CD14-positive monocyte (primary cell): ENCODE measurements at places on chromosomes 7 and 10.
A peak's percentile ranks its signal among the peaks of the same experiment; 100 is the strongest.

DNA sequence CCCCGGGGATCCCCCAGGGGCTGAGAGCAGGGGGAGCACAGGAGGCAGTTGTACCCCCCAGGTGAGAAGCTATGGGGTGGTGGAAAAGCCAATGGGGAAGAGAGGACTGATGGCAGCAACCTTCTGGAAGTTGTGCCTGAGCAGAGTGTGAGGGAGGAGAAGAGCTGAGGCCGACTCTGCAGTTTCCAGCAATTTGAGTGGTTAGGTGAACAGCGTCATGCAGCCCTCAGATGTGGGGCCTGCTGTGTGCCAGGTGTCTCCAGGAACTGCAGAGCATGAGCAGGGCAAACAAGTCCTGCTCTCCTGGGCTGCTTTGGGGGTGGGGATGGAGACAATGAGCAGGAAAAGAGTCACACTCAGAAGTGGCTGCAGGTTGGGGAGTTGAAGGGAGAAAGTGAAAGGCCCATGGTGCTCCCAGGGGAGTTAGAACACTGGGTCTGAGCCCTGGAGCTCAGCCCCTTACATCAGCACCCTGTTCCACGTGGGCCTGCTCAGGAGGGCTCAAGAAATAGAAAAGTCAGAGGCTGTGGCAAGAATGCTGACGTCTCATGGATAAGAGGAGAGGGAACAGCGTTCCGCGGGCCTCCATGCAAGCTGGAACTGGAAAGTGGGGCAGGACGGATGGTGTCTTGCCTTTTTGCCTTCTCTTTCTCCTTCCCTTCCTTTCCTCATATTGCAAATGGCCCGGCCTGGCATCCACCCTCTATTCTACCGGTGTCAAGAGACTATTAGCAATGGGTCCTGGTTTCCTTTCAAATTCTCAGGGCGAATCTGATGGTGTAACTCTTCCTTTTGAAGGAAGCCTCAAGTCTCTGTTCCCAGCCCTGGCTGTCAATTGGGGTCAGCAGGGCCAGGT, 4.0 kb upstream of the AFAP1L2 start:
- DNase-seq: no peak

- peak; percentile 32 for DNase-seq
These were observed 54.4 kb downstream of the MCMBP start for GRCh38 chr10:119817991-119818888.

GRCh38 chr10:73537709-73538108, 41.9 kb upstream of the PPP3CB start:
- DNase-seq: no peak

GRCh38 chr10:121078672-121079102, 227.5 kb downstream of the WDR11 start:
- DNase-seq: no peak

DNA sequence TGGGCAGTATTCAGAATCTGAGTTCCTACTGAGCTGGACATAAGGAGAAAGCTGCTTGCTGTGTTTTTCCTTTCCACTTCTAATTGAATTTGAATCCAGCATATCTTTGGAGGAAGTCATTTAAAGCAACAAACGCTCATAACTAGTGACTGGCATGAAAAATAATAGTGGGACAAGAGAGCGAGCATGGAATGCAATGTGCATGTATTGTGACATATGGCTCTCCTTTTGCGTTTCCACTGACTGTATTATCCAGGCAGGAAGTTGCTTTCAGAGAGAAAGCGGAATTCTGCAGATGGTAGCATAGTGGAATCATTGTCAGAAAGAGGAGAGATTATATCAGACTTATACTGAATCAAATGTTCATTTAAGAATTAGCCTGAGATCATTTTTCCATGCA, 368.6 kb downstream of the REEP3 start:
- DNase-seq: no peak

DNA sequence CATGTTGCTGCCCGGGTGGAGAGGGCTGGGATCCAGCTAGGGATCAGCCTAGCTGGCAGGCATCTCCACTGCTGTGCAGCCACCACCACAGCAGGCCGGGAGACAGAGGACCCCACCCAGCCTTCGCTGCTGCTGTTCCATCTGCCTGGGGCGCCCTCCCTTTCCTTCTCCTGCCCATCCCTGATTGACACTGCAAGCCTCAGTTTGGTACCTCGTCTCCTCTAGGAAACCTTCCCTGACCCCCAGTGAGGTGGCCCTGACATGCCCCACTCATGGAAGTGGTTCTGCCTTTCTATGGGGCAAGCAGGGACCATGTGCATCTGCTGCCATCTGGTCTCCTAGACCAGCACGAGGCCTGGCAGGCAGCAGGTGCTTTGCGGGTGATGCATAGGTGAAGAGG, 30.4 kb upstream of the DPYSL4 start:
- no peak for DNase-seq

DNA sequence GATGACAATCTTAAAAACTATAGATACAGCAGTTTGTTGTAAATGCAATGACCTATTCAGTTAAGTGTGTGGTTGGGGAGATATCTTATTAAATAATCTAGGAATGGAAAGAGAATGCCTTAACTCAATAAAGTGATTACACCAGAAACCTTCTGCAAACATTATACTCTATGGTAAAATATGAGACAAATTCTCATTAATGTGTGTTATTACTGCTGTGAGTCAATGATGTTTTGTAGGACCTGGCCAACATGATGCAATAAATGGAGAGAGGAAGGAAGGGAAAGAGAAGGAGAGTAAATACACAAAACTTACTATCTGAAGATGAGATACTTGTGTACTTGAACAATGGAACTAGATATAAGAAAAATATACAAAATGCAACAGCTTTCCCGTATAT, 25.1 kb downstream of the MKX start:
- DNase-seq: no peak

- DNase-seq: no peak
These were observed 200.3 kb upstream of the ZWINT start for GRCh38 chr10:56561336-56561735.

- no peak for DNase-seq
These were observed 158.0 kb upstream of the NPVF start for GRCh38 chr7:25386311-25386744.

DNA sequence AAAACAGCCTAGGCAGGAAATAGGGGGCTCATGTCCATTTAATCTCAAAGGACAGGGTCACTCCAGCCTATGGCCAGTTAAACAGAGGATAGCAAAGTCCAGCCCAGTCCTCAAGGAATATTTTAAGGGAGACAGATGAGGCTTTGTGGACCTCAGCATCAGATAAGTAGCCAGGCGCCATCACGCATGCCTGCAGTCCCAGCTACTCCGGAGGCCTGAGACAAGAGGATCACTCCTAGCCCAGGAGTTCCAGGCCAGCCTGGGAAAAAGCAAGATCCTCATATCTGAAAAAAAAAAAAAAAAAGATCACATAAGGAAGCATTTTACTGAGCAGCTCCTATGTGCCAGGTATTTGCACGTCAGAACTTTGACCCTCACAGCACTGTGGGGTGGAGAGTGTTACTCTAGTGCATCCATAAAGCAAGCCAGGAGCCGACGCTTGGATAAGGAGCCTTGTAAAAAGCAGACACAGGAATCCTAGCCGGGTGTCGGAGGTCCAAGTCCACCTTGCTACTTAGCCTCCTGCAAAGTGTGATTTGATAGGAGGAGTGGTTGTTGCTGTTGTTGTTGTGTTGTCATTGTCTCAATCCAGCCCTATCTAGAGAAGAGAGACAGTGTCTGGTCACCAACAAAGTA, 61.8 kb upstream of the DOCK1 start:
- no peak for DNase-seq

DNA sequence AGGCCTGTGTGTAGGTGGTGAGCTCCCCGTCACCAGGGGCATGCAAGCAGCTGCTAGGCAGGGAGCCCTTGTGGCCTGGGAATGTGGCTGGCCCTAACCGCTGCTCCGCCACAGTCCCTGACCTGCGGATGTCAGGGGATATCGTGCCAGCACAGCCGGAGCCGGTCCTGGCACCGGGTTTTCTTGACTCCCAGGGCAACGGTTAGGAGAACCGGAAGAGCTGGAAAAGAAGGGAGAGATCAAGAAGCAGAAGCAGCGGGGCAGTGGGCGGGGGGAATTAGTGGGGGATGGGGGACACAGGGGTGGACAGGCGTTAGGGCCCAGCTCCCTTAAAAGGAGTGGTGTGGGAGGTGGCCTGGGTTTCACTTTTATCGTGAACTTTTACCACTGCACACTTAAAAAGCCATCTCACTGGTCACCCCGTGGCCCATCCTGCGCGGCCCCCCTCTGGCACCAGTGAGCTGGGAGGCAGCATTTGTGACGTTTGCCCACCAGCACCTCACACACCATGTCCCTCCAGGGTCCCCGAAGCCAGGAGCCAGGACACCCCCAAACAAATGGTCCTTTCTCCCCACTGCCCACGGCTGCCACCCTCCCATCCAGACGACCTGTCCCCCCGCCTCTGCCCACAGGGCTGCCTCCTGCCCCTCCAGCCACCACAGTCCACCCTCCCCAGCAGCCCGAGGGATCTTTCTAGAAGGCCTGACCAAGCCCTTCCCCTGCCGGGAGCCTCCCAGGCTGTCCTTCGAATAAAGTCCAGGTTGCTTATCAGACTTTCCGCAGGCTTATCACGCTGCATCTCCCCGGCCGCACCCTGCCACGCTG, 1.8 kb upstream of the MICALL2 start:
- DNase-seq: peak; percentile 69

DNA sequence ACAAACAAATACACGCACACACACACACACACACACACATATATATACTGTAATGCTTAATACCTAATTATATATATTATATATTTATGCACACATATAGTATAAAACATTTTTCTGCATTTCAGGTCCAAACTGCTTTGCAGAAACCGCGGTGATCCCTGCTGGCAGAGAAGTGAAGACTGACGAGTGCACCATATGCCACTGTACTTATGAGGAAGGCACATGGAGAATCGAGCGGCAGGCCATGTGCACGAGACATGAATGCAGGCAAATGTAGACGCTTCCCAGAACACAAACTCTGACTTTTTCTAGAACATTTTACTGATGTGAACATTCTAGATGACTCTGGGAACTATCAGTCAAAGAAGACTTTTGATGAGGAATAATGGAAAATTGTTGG, 138.5 kb downstream of the VWC2 start:
- DNase-seq: no peak

DNA sequence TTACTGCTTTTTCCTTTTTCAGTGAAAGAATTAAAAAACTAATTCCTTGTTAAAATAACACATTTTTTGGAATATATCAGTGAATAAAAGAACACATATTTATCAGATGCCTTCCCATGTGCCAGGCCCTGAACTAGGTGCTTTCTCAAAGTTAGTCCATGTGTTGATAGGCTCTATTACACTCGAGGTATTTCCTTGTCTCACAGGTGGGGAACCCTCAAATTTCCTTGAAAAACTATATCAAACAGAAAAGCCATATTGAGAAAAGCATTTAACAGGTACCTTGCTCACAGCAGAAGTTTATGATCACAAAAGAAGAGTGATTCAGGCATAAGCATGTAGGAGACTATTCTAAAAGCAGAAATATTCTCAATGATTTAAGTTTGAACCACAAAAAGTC, 75.6 kb upstream of the OGDHL start:
- DNase-seq: no peak

DNA sequence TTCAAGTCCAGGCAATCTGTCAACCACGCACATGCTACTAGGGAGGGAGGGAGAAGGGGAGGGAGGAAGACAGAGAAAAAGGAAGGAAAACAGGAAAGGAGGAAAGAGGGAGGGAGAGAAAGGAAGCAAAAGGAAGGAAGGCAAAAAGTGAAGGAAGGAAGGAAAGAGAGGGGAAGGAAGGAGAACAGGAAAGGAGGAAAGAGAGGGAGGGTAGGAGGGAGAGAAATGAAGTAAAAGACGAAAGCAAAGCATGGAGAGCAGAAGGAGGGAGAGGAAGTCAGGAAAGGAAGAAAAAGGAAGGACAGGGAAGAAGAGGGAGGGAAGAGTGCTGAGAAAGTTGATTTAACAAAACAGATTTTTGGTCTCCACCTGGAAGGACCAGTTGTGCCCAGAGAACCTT, 25.6 kb downstream of the KLF6 start:
- no peak for DNase-seq

DNA sequence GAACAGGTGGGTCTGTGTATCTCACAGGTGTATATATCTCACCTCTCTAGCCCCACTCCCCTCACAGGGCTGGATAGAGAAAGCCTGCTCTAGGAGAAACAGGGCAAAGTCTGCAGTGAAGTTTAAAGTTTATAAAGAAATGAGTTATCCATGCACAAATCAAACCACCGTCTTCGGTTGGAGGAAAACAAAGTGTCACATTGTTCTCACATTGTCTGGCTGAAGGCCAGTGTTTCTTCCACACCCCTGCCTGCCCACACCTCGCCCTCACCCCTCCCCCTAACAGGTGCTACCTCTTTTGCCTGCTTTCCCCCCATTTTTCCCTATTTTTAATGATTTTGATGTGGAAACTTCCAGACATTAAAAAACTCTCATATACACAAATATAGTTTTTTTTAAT, 25.8 kb downstream of the AQP1 start:
- DNase-seq: no peak

DNA sequence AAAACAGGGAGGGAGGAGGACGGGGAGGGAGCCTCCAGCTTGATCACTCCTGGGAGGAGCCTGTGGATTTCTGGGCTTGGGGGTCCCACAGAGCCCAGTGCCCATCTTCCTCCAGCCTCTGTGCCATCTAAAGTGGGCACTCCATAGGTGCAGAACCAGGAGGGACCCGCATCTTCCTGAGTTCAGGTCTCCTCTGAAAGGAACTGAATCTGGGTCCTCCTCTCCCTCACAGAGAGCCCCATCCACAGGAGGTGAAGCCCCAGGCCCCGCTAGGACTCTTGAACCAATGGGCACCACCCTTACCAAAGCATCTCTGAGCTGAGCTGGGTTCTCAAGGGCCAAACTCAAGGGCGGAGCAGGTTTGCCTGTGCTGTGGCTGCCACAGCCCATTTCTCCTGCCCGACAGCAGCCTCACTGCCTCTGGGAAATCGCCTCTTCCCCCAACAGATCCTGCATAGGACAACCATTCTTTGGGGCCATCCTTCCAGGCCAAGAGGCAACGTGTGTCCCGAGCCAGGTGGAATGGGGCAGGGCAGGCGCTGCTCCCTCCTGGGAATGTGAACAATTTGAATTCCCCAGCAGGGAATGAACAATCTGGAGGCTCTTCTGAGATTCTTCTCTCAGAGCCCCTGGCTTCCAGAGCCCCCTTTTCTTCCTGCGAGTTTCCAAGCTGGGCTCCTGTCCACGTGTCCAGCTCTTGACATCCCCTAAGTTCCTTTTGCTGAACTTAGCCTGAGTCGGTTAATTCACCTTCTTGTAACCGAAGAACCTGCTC, 411.0 kb upstream of the FOXK1 start:
- no peak for DNase-seq

DNA sequence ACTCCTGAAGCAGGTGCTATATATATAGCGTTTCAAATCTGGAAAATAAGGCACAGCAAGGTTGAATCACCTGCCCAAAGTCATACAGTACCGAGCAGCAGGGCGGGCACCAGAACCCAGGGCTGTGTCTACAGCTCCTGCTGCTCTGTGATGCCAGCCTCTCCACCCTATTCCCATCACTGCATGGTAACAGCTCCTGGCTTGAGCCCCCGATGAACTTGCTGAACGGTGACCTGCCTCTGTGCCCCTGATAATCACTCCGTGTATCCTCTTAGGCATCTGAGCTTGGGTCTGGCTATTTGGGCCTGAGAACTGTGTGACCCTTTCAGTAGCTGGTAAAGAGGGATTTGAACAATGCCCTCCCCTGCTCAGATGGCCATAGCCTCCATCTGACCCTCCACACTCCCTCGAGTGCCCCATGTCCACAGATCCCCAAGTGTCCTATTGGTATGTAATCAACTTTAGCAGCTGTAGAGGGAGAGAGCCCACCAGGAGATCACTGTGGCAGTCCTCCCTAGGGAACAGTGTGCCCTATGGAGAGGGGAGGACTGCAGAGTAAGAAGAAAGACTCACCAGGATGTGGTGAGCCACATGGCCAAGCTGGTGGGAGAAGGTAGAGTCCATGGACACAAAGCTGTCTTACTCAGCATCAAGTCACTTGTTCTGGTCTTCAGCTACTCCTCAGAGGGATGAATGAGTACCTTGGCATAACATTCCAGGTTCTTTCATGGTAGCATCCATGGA, 1.1 kb upstream of the ARHGAP22 start:
- DNase-seq: peak; percentile 18
